ENCODE measurements at places on chromosomes 5 and 9.

- DNase-seq = no peak
Observed at GRCh38 chr9:68595868-68596267, 55.2 kb upstream of the TMEM252 start.

DNA sequence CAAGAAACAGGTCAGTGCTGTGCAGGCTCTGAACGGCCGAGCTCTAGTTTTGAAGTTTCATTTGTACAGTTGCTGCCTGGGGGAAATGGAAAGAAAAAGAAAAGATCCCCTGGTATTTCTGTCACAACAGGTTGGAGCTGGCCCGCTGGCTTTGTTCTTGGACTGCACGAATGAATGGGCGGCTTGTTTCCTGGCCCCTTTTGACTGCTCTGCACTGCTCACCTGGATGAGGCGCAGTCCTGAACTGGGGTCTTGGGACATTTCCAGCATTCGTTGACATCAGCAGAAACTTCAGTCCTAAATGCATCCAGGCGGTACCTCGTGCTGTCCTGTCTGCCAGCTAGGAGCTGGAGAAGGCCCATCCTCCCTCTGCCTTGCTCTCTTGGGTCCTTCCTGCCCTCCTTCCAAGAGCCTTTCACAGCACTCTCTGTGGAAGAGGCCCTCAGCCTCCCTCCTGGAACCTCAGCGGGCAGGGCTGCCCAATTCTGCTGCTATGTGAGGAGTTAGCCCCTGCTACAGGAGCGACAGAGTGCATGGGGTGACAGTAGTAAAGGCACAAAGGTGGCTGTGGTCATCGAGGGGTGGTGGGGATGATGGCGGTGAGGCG, 189.2 kb downstream of the FSTL4 start:
- no peak for DNase-seq

- DNase-seq = no peak
Observed at GRCh38 chr9:115400796-115401195, 282.8 kb upstream of the TNC start.

- DNase-seq = no peak
Observed at GRCh38 chr5:105868038-105868780, 1802.5 kb downstream of the EFNA5 start.

DNA sequence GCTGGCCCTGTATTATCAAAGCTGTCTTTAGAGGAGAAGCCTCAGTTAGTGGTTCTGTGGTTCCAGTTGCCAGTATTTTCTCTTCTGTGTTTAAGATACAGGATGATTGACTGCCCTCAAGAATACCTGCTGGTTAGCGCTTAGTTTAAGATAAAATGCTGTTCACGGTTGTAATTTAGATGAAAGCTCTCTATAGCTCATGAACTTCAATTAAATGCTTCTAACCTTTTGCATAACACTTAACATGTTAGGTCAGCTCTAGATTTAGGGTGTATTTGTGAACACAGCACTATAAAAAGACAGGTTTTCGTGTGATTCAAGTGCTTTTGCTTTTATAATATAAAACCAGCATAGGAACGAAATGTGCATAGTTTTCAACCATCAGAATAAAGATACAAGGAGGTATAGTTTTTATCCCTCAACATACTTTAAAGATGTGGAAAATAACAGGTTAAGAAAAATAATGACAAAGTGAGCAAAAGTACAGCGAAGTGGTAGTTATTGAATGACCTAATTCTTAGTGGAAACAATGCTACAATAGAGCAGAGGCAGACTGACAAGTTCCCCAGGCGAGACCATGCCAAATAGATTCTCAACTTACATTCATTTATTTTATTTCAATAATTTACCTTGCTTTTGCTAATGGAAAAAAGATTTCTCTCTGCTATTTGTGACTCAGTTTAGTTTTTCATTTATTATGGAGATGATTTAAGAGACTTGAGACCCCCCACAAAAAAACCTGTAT, 602.6 kb upstream of the DMAC1 start:
- no peak for DNase-seq

- no peak for DNase-seq
Observed at GRCh38 chr9:100586093-100586492, 8.2 kb downstream of the CAVIN4 start.

DNA sequence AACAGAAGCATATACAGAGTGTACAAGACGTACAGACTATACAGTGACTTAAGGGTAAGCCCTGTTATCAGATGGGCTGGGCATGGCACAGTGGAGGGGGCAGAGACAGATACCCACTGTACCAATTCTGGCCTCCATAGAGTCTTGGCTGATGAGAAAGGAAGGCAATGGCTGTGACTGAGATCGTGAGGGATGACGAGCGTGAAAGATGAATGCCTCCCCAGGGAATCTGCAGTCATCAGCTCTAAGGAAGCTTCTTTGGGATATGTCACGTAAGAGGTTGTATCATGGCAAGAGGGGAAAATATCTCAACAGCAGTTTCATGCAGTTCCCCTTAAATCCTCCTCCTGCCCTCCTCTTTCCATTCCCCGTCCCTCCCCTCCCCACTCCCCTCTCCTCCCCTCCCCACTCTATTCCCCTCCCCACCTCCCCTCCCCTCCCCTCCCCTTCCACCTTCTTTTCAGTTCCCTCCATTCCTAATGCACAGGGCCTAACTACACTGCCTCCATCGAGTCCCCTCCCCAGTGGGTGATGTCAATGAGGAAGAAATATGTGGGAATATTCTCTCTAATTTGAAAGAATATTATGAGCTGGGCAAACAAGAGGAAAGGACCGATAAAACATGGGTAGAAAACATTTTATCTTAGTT, 226.4 kb upstream of the DAP start:
- DNase-seq = no peak

- DNase-seq = no peak
Observed at GRCh38 chr9:33377089-33377715, 25.2 kb downstream of the AQP7 start.

DNA sequence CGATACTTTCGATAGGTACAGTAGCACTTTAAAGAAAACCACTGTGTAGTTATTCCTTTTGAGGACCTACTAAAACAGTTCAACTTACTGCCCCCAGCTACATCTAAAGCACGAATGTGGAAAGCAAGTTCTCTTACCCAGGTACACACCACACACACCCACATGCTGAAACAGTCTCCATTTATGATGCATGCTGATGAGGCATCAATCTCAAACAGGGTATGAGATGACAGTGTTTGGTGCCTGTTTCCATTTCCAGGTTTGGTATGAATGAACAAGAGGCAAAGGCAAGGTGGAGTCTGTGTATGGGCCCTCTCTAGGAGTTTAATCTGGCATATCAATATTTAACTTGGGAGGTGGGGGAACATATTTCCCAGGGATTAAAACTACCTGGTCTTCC, 13.9 kb downstream of the HMGXB3 start:
- DNase-seq = no peak

- DNase-seq = no peak
Observed at GRCh38 chr9:131259432-131259898, 16.8 kb downstream of the FAM78A start.

GRCh38 chr5:11941566-11941965, 37.3 kb upstream of the CTNND2 start:
- no peak for DNase-seq

DNA sequence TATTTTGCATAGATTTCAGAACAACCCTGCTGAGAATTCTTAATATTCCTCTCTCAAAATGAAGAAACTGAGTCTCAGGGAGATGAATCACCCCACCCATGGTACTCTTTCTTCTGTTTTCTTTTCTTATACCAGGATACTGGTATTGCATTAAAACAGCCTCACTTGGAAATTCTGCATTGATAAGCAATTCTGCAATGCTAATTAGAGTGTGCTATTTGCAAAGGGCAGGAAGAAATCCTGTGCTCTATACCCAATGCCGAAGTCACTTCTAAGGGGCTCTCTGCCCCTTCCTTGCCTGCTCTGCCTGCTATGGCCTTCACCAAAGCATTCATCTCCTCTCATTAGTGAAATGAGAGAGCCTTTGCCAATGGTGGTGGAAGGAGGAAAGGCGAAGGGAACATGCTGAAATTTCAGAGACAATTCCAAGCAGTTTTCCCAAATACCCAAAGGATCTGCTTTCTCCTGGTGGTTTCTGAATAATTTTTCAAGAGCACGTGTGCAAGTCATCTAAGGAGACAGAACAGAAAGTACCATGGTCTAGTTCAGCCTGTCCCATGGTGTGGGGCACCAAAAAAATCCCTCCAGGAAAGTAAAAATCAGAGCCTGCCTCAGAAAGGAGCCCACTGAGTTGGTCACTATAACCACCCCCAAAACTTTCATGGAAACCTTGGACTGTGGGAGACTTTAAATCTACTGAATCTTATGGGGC, 156.5 kb downstream of the PAPPA start:
- no peak for DNase-seq

DNA sequence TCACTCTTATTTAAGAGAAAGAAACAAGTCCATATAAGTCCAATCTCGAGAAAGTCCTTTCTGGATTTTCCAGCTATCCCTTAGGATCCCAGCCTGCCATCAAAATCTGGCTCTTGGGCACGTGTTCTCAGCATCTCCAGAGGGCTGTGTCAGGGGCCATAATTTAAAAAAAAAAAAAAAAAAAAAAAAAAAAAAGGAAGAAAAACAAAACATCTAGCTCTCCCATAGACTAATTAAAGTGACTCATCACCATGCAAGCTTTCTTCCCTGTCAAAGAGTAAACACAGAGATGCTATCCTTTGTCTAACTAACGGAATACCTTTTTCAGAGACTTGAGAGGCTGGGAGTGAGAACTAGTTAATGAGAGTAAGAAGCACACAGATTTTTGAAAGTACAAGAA, 44.9 kb upstream of the MYO10 start:
- DNase-seq = no peak

- no peak for DNase-seq
Observed at GRCh38 chr9:127535834-127536233, 76.2 kb upstream of the STXBP1 start.

- DNase-seq = no peak
Observed at GRCh38 chr9:76218886-76219445, 175.3 kb downstream of the RFK start.

GRCh38 chr9:32589083-32589723, 16.2 kb upstream of the NDUFB6 start:
- DNase-seq = no peak

GRCh38 chr5:163252950-163253349, 184.4 kb upstream of the CCNG1 start:
- DNase-seq = no peak

- no peak for DNase-seq
Observed at GRCh38 chr5:90962481-90962880, 403.9 kb downstream of the ADGRV1 start.

DNA sequence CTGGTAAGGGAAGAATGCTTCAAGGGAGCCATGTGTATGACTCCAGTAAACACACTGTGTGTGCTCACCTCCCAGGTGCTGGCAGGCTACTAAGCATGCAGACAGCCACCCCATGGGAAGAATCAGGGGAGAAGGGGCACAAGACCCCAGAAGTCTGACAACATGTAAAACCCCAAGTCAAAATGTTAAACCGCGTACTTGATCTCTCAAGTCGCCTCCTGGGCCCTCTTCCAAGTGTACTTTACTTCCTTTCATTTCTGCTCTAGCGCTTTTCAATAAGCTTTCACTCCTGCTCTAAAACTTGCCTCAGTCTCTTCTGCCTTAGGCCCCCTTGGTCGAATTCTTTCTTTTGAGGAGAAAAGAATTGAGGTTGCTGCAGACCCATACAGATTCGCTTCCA, 31.3 kb downstream of the DAPK1 start:
- DNase-seq = no peak
